AG09309 (cell line): ENCODE measurements at places on chromosomes 12 and 14.

- DNase-seq = no peak
Measured at GRCh38 chr12:132489078-132489601, 811 bp upstream of the FBRSL1 start.

DNA sequence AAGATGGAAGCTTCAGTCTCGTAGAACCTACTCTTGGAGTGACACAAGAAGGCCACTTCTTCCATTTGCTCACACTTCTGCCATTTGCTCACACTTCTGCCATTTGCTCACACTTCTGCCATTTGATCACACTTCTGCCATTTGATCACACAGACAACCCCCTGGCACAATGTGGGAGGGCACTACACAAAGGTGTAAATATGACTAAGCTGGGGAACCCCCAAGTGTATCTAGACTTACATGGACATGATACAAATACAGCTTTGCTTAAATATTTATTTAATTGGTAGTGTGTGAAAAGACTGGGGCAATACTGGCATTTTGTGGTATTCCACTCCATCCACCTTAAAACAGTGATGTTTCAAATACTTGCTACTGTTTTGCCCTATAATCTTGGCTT is 296.2 kb upstream of the PPFIA2 start:
- no peak for DNase-seq

GRCh38 chr12:131000000-131000486 is 46.3 kb downstream of the ADGRD1 start:
- no peak for DNase-seq

GRCh38 chr12:87793131-87793530 is 236.1 kb downstream of the C12orf50 start:
- DNase-seq = no peak

DNA sequence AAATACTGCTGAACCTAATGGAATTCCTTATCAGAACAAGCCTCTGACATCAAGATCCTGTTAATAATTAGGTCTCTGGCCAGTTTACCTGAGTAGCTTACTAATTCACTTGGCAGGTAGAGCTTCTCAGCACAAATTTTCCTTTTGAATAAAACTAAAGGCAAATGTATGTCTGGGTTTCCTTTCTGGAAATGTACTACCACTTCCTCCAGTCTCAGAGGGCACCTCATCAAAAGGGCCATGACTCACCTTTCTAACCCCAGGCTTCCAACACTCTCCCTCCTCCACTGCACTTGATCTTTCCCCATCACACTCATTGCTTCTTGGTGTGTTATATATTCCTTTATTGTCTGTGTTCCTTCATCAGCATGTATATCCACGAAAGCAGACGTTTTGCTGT is 90.5 kb downstream of the SLC2A13 start:
- DNase-seq = no peak

DNA sequence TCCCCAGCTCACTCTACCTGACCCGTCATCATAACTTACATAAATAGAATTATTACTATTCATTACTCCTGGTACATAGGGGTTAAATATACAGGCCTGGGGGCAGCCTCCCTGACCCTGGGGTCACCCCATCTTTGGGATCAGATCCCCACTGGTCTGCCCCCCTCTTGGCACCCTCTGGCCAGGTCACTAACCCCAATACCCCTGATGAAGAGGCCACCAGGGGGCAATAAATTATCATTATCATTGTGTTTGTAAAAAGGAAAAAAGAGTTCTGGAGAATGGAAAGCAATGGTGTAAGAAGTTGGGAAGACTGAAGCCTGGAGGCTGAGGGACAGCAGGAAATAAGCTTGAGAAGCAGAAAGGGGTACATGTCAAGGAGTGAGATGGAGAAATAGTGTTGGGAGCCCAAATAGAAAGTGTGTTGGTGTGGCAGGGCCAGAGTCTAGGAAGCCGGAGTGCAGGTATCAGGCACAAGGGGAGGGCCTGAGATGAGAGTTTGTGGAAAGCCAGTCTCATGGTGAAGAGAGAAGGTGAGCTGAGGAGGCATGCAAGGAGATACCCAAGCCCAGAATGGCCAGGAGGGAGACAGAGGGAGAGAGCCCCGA is 6.1 kb upstream of the AAAS start:
- no peak for DNase-seq
